ENCODE measurements at places on chromosomes 13 and 19.
A peak's percentile ranks its signal among the peaks of the same experiment; 100 is the strongest.

DNA sequence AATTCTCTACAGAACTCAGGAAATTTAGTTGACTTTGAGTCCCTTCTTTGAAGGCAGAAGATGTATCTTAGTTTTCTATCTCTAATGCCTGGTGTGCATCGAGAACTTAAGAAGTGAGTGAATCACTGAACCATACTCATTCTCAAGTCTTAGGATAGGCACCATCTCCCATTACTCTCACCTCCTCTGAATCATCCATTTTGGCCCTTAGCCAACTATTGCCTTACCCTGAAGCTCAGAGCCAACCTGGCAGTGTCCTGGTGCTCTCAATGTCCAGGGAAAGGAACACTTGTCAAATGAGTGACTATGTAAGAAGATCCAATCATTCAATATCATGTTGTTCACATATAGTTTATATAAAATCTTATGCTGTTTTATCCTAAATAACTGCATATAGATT lies 146.6 kb downstream of the RGCC start:
- DNase-seq = no peak

DNA sequence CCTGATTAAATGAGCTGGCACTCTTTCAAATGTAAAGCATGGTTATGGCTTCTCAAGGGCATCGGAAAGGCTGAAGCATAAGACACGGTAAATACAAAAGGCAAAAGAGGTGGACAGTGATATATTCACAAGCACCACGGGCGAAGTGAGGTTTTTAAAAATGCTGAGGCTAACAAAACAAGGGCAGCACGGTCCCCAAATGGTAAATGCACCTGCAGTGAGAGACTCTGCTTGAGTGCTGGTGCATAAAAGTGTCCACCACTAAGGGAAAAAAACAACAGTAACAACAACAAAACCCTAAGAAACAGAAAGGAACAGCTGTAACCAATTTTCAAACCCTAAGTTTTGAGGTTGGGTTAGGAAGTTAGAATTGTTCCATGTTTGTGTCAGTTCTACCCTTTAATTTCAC lies 234.9 kb downstream of the PCDH9 start:
- no peak for DNase-seq

DNA sequence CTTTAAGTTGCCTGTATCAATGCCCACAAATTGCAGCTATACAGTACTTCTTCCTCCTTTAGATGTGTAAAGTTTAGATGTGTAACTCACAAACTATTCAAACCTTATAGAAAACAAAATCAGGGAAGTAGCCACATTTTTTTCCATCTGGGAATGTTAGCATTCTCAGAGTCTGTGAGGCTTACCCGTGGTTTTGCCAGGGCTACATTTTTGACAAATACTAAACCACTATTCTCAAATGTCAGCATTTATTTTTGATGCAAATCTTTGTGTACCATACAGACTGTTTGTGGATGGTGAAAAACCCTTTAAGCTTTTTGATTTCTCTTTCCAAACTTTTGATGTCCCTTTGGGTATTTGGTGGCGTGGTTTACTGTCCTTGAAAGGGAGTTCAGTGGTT lies 216.4 kb downstream of the POSTN start:
- no peak for DNase-seq

GRCh38 chr13:91540158-91540736 lies 141.8 kb downstream of the GPC5 start:
- DNase-seq = no peak

DNA sequence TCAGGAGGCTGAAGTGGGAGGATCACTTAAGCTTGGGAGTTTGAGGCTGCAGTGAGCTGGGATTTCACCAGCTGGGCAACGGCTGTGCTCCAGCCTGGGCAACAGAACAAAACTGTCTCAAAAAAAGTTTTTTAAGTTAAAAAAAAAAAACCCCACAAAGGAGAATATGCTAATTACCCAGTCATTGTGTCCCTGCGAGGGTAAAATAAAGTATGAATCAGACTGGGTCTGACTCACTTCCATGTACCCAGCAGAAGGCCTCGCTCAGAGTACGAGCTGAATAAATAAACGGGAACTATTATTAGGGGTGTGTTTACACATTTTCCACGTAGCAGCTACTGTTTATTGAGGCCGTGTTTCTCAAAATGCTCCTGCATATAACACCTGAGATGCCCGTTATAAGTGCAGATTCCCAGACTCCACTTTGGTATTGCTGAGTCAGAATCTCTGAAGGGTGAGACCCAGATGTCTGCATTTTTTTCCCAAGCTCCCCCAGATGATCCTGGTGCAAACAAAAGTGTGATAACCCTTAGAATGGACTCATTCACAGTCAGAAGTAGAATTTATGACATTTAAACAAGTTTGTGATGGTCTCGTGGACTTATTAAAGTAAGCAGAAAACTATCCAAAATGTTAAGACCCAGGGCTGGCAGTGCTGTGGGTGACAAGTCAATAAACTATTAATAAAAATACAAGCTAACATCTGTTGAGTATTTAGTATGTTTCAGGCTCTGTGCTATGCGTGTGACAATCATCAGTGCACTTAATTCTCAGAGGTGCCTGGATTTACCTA lies 28.2 kb downstream of the KCNC3 start:
- peak; percentile 76 for DNase-seq

GRCh38 chr19:51660975-51661600 lies 14.5 kb upstream of the SIGLEC14 start:
- DNase-seq = peak; percentile 93

- DNase-seq = peak; percentile 83
Observed at GRCh38 chr13:75489502-75490263, 7.7 kb upstream of the TBC1D4 start.

- DNase-seq = no peak
Observed at GRCh38 chr19:55303477-55303876, 19.7 kb downstream of the BRSK1 start.
